ENCODE measurements at places on chromosomes 7 and 10. TPM values are rescaled to one million over a fixed set of nuclear protein-coding genes. Genes with fewer than 3 reads are reported as not detected.

- no peaks in the 10 kb centered on the region for H3K4me1 ChIP-seq
- DNase-seq = no peak
- no peaks in the 10 kb centered on the region for H3K27me3 ChIP-seq
- no peak overlapping the region for H3K27ac ChIP-seq
Measured at GRCh38 chr10:57395923-57396322, 871.8 kb downstream of the IPMK start.

- no peak for DNase-seq
- H3K4me1 ChIP-seq = no peaks in the 10 kb centered on the region
- H3K27ac ChIP-seq = no peak overlapping the region
- H3K36me3 ChIP-seq = no peaks in the 10 kb centered on the region
Measured at GRCh38 chr7:41478187-41478586, 224.7 kb downstream of the INHBA start.

The SVIL gene
- total RNA-seq = 42.5 TPM

The NAT16 gene
- total RNA-seq = not detected

- no peak overlapping the region for H3K4me3 ChIP-seq
- no peak for DNase-seq
- H3K27ac ChIP-seq = no peak overlapping the region
- H3K36me3 ChIP-seq = peaks cover 27% of the 10 kb centered on the region
- no peaks in the 10 kb centered on the region for H3K27me3 ChIP-seq
- no peaks in the 10 kb centered on the region for H3K4me1 ChIP-seq
Measured at GRCh38 chr7:44057181-44057848, 8.1 kb downstream of the PGAM2 start.

- H3K27me3 ChIP-seq = no peaks in the 10 kb centered on the region
- peaks cover 31% of the 10 kb centered on the region for H3K4me1 ChIP-seq
- H3K27ac ChIP-seq = peak overlapping the region; percentile 94
Measured at GRCh38 chr7:157739650-157740049, 402.8 kb downstream of the DNAJB6 start.

The TAS2R5 gene
- total RNA-seq = 0.18 TPM

DNA sequence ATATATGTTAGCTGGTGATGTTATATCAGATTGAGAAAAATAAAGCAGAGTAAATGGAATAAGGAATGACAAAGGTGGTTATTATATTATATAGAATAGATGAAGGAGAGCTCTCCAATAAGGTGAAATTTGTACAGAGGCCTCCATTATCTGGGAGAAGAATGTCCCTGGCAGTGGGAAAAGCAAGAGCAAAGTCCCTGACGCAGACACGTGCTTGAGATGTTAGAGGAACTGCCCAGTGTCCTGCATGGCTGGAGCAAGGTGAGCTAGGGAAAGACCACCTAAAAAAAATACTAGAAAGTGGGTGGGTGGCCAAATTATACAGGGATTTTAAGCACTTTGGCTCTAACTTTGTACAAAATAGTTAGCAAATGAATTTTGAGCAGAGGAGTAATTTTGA lies 120.7 kb downstream of the MDFIC start:
- no peak overlapping the region for H3K27ac ChIP-seq
- no peaks in the 10 kb centered on the region for H3K27me3 ChIP-seq
- no peaks in the 10 kb centered on the region for H3K36me3 ChIP-seq
- H3K4me3 ChIP-seq = no peak overlapping the region
- no peak for DNase-seq
- H3K4me1 ChIP-seq = peaks cover 32% of the 10 kb centered on the region

The APBB1IP gene
- not detected for total RNA-seq

The VIPR2 gene
- 10.2 TPM for total RNA-seq

- no peaks in the 10 kb centered on the region for H3K36me3 ChIP-seq
- no peaks in the 10 kb centered on the region for H3K4me1 ChIP-seq
- H3K27me3 ChIP-seq = no peaks in the 10 kb centered on the region
Measured at GRCh38 chr7:3780525-3780924, 479.5 kb downstream of the SDK1 start.

The GHRHR gene
- total RNA-seq = not detected

The BTAF1 gene
- 26.3 TPM for total RNA-seq

- no peaks in the 10 kb centered on the region for H3K36me3 ChIP-seq
- no peaks in the 10 kb centered on the region for H3K4me1 ChIP-seq
- no peak overlapping the region for H3K27ac ChIP-seq
- H3K4me3 ChIP-seq = no peak overlapping the region
- DNase-seq = no peak
Measured at GRCh38 chr10:83908506-83908905, 230.8 kb upstream of the GHITM start.

DNA sequence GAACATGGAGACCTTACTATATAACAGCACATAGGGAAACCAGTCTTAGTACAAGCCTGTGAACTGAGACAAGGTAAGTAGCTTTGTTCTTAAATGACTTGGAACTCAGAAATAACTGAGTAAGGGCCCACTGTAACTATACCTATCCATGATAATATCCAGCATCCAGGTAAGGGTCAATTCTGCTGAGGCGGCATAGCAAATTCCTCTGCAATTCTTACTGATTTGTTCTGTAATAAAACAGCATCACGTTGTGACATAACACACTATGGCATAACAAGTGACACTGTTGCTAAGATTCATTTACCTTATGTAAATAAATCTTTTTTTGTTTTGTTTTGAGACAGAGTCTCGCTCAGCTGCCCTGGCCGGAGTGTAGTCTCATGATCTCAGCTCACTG lies 97.4 kb downstream of the JMJD1C start:
- H3K27ac ChIP-seq = no peak overlapping the region
- no peak overlapping the region for H3K4me3 ChIP-seq
- no peaks in the 10 kb centered on the region for H3K4me1 ChIP-seq
- H3K36me3 ChIP-seq = no peaks in the 10 kb centered on the region

DNA sequence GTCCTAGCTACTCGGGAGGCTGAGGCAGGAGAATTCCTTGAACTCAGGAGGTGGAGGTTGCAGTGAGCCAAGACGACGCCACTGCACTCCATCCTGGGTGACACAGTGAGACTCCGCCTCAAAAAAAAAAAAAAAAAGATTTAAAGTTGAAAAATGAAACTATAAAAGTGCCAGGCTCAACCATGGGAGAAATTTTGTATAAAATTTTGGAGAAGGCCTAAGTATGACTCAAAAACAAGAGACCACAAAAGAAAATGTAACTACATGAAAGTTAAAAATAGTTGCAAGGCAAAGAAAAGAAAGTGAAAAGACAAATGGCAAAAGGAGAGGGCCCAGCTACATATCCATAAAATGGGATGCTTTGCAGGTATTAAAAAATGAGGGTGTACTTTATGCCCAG lies 104.1 kb downstream of the ARHGAP22 start:
- H3K27me3 ChIP-seq = no peaks in the 10 kb centered on the region
- no peak overlapping the region for H3K27ac ChIP-seq
- DNase-seq = no peak
- H3K4me1 ChIP-seq = no peaks in the 10 kb centered on the region

The SLC39A12 gene
- not detected for total RNA-seq

The RBM28 gene
- 37.0 TPM for total RNA-seq

GRCh38 chr7:144656965-144657517 lies 178.8 kb downstream of the TPK1 start:
- H3K4me1 ChIP-seq = no peaks in the 10 kb centered on the region
- H3K4me3 ChIP-seq = no peak overlapping the region
- no peaks in the 10 kb centered on the region for H3K36me3 ChIP-seq

The TMEM184A gene
- total RNA-seq = not detected

- H3K36me3 ChIP-seq = no peaks in the 10 kb centered on the region
- peaks cover 22% of the 10 kb centered on the region for H3K4me1 ChIP-seq
- no peaks in the 10 kb centered on the region for H3K27me3 ChIP-seq
- DNase-seq = peak; percentile 84
- peak overlapping the region; percentile 75 for H3K27ac ChIP-seq
Measured at GRCh38 chr7:6228361-6229229, 43.8 kb downstream of the CYTH3 start.

- DNase-seq = no peak
- no peaks in the 10 kb centered on the region for H3K4me1 ChIP-seq
- H3K27ac ChIP-seq = no peak overlapping the region
- H3K27me3 ChIP-seq = no peaks in the 10 kb centered on the region
- peak overlapping the region; percentile 68 for H3K4me3 ChIP-seq
Measured at GRCh38 chr10:43605850-43606322, 352 bp upstream of the ZNF485 start.

GRCh38 chr7:143514995-143515735 lies 37.5 kb downstream of the TAS2R41 start:
- DNase-seq = no peak
- H3K27me3 ChIP-seq = no peaks in the 10 kb centered on the region
- H3K4me1 ChIP-seq = peaks cover 20% of the 10 kb centered on the region
- no peaks in the 10 kb centered on the region for H3K36me3 ChIP-seq
- no peak overlapping the region for H3K4me3 ChIP-seq

DNA sequence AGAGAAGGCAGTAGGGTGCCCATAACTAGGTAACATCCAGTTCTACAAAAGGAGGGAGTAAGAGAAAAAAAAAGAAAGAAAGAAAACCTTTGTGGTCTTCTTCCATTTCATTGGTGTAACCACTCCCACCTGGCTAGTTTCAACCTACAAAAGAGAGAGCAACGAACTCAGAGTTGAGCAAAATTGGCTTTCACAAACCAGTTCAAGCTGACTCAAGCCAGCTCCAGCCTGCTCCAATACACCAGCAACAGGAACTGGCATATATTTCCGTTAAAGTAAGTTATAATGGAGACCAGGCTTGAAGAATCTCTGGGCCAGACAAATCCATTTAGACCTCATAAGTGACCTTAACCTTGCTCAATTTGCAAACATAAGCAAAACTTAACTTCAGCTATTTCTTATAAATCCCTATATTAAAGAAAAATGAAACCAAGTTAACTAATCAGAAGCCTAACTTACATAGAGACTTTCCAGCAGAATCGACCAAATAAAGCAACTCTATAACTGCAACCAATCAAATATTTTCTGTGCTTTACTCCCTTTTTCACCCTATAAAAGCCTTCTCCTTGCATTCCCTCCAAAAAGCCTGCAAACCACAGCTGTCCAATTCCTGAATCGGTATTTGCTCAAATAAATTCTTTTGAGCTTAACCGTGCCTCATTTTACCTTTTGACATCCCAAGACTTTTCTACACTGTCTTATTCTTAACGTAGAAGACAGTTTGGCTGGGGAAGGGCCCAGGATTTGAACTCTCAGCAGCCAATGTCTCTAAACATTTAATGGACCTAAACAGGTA lies 10.1 kb downstream of the ANKRD22 start:
- H3K4me1 ChIP-seq = no peaks in the 10 kb centered on the region
- no peaks in the 10 kb centered on the region for H3K27me3 ChIP-seq
- H3K4me3 ChIP-seq = no peak overlapping the region
- H3K27ac ChIP-seq = no peak overlapping the region

The ADRA2A gene
- total RNA-seq = 0.79 TPM

DNA sequence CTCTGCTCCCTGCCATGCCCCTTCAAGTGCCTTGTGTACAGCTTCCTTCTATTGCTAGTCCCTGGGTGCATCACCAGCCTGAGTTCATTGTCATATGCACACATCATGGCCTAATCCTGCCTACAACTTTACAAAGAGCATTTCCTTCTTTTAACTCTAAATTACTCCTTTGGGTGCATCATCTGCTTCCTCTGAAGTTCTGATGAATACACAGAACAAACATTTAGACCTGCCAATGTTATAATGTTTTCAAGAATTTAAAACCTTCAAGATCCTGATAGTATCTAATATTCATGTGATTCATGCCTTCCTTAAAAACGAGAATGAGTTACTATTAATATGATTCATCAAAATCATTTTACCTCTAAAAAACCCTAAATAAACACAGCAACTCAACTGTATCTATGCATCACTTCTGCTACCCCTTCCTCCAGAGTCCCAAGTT lies 357.1 kb downstream of the MAGI2 start:
- H3K36me3 ChIP-seq = no peaks in the 10 kb centered on the region
- H3K4me1 ChIP-seq = no peaks in the 10 kb centered on the region
- H3K27ac ChIP-seq = no peak overlapping the region
- no peak overlapping the region for H3K4me3 ChIP-seq
- H3K27me3 ChIP-seq = no peaks in the 10 kb centered on the region

The ANKRD61 gene
- total RNA-seq = 0.63 TPM

The NANOS1 gene
- 54.2 TPM for total RNA-seq

The GPNMB gene
- total RNA-seq = 0.85 TPM

DNA sequence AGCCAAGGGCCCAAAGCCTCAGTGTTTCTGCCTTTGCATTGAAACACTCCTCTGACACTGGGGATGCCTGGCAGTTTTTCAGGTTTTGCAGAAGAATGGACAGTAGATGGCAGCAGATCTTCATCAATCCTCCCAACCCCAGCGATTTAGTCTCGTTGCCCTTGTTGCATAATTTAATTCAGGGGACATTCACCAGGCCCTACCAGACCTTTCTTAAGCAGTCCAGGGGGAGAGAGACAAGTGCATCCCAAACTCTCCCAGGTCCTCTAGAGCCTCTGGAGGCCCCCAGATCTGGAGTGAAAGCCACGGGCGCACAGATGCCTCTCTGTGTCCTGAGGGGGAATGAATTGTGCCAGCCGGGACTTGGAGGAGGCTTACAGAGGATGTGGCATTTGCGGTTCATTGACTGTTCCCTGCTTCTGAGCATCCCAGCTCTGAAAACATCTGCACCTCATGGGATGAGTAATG lies 29.6 kb downstream of the MINDY4 start:
- peak; percentile 47 for DNase-seq
- peaks cover 16% of the 10 kb centered on the region for H3K4me1 ChIP-seq
- no peak overlapping the region for H3K27ac ChIP-seq
- no peak overlapping the region for H3K4me3 ChIP-seq
- no peaks in the 10 kb centered on the region for H3K36me3 ChIP-seq

The CAMK1D gene
- total RNA-seq = 0.63 TPM

- H3K4me1 ChIP-seq = no peaks in the 10 kb centered on the region
- H3K27ac ChIP-seq = no peak overlapping the region
- H3K27me3 ChIP-seq = no peaks in the 10 kb centered on the region
- DNase-seq = no peak
- H3K36me3 ChIP-seq = no peaks in the 10 kb centered on the region
- H3K4me3 ChIP-seq = no peak overlapping the region
Measured at GRCh38 chr10:18279173-18279572, 138.9 kb downstream of the CACNB2 start.

The TLL2 gene
- total RNA-seq = 10.3 TPM

- H3K4me3 ChIP-seq = no peak overlapping the region
- no peak overlapping the region for H3K27ac ChIP-seq
- peak; percentile 74 for DNase-seq
Measured at GRCh38 chr10:60646966-60647796, 131.1 kb upstream of the CDK1 start.

DNA sequence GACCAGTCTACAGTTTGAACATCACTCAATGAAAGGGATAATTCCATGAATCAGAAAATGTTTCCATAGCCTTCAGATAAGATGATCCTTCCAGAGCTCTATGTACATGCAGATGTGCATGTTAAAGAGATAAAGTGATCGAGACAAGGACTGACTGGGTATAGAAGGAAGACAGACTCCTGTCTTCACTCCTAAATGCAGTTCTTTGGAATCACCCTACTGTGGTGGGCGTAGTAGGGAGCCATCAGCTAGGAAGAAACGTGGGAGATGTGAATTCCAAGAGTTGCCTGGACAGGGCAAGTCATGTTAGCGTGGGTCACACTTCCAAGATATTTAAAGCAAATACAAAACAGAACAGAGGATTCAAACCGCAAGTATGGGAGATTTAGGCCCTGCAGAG lies 23.9 kb downstream of the LOXL4 start:
- peaks cover 22% of the 10 kb centered on the region for H3K36me3 ChIP-seq
- H3K4me3 ChIP-seq = no peak overlapping the region
- peaks cover 22% of the 10 kb centered on the region for H3K4me1 ChIP-seq
- DNase-seq = no peak
- no peaks in the 10 kb centered on the region for H3K27me3 ChIP-seq

The PAX2 gene
- total RNA-seq = 2.1 TPM

Measured in SJCRH30 (cell line).